Stimulated activated CD8-positive, alpha-beta memory T cell treated with anti-CD3 and anti-CD28 coated beads, Interleukin-7, amount 100 ng/mL, for 4 hours (primary cell): ENCODE measurements at places on chromosomes 5 and 9.

DNA sequence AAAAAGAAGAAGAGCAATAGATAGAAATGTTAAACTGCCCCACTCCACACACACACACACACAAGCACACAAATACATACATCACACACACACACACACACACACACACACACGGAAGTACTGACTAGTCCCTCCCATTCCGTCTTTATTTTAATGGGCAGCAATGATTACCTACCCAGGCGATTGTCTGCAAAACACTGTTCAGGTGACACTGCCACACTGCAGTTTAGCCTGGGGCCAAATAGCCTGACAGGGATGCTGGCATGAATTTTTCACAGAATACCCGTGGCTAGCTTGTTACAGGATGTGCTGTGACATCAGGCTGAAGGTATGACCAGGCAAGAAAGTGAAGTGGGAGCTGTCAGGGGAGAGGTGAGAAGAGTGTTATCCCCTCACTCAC lies 86.9 kb downstream of the FRMD3 start:
- no peak for DNase-seq

- DNase-seq: peak; percentile 62
Measured at GRCh38 chr5:88680253-88681132, 202.5 kb downstream of the MEF2C start.

DNA sequence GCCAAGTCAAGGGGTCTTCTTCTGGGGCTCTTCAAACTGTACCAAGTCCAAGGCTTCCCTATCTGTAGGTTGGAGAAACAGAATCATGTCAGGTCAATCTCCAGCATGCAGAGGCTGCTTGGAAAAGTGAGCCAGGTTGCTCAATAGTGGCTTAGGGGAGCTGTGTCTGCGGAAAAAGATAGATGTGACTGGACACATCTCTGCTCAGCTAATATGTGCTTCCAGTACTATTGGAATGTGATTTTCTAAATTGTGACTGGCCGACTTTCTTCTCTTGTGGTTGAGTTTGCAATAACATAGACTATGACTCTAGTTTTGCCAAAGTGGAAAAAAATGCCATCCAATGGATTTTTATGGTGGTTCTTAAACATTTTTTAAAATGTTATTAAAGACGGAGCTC lies 136.7 kb downstream of the BOD1 start:
- no peak for DNase-seq

DNA sequence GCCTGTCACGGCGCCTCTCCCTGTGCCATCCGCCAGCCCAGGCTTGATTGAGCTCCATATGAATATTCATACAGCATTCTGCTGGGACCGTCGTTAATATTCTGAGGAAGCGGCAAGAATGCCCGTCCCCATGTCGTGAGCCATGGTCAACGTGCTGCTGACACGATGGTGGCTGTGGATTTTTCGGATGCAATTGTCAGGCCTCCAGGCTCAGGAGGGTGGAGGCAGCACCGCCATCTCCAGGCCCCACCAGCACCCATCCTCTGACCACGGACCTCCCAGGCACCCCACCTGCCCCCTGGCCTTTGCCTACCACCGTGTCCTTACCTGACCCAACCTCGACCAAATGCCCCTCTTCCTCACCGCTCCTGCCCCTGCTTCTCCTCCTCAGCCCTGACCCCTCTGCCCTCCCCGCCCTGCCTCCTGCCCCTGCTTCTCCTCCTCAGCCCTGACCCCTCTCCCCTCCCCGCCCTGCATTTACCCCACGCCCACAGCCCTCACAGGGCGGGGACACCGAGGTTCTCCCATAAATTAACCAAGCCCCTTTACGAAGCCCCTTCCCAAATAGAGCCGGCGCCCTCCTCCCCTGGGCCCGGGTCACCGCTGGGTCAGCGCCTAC lies 9.9 kb downstream of the TMEM250 start:
- DNase-seq: no peak

DNA sequence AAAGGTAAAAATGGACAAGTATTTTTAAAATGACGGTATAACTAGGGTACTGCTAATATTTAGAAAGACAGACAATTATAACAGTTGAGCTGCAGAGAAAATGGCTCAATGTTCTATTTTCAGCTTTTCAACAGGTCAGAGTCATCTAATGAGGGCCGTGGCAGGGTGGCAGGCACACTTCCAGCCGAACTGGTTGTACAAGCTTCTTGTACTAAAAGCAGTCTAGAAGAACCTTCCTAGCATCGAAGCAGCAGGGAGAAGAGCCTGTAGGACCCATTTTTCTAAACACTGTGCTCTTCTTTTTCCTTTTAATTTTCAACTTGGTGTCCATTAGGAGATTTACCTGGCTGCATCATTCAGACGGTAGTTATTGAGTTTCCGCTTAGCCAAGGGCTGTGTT lies 85.6 kb downstream of the SLC28A3 start:
- no peak for DNase-seq

DNA sequence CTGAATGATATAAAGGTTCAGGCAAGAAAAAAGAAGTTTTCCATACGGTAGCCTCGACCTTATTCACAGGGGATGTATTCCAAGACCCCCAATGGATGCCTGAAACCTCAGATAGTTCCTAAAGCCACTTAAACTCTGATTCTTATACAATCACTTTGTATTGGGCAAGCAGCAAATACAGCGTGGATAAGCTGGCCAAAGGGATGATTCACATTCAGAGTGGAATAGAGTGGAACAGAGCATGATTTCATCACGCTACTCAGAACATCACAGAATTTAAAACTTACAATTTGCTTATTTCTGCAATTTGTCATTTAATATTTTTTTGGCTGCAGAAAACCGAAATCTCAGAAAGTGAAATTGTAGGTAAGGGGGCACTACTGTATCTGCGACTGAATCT lies 40.5 kb upstream of the CDH18 start:
- no peak for DNase-seq

DNA sequence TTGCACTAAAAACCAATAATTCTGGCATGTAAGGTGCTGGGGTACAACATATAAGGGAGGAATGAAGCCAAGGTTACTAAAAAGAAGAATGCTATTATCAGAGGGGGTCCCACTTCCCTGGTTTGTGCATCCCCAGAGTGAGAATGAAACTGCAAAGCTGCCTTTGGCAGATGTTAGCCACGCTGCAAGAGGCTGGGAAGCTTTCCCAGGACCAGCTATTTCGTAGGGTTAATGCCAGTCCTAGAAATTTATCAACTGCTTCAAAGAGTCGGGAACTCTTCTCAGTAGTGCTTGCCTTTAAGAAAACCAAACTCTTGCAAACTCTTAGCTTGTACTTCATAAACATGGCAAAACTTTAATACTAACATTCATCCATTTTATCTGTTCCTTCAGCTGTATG lies 87.5 kb upstream of the NR5A1 start:
- DNase-seq: no peak

DNA sequence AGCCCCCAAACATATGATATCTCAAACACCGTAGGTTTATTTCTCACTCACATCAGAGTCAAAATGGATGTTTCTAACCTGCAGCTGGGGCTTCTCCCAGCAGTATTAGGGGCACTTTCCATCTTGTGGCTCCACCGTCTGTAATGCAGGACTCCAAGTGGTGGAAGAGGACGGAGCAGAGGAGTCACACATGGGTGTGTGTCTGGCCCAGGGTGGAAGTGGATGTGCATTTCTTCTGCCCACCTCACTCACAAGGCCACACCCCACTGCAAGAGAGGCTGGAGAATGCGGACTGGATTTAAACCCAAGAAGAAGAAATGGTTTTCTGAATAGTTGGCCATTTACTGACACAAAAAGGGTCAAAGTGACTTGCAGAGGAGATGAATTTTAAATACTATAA lies 13.9 kb downstream of the IL7R start:
- no peak for DNase-seq

DNA sequence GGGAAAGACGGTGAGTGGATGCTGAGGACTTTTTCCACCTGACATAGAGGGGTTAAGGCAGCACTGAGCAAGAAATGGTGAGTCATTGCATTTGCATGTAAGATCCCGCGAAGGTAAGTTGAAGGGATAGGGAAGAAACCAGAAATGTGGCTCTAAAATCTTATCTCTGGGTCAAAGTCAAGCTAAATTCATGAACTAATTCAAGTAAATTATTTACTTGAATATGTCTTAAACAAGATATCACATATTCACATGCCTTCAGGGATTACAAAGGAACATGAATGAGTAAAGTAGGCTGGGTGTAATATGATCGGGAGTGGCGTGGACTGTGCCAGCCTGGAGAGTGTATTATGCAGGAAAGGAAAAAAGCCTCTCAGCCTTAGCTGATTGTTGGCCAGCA lies 74.4 kb upstream of the EQTN start:
- no peak for DNase-seq

DNA sequence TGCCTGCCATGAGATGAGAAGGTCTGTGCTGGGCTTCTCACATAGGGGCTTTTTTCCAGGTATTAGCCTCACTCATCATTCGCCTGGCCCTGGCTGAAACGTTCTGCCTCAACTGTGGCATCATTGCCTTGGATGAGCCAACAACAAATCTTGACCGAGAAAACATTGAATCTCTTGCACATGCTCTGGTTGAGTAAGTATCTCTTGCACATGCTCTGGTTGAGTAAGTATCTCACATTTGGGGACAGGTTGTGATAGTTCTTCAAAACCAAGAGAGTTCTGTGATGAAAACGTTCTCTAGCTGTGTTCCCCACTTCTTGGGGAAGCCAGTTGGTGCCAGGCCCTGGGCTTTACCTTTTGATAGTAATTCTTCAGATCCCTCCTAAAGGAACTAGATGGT lies 17.4 kb upstream of the IL13 start:
- DNase-seq: no peak

DNA sequence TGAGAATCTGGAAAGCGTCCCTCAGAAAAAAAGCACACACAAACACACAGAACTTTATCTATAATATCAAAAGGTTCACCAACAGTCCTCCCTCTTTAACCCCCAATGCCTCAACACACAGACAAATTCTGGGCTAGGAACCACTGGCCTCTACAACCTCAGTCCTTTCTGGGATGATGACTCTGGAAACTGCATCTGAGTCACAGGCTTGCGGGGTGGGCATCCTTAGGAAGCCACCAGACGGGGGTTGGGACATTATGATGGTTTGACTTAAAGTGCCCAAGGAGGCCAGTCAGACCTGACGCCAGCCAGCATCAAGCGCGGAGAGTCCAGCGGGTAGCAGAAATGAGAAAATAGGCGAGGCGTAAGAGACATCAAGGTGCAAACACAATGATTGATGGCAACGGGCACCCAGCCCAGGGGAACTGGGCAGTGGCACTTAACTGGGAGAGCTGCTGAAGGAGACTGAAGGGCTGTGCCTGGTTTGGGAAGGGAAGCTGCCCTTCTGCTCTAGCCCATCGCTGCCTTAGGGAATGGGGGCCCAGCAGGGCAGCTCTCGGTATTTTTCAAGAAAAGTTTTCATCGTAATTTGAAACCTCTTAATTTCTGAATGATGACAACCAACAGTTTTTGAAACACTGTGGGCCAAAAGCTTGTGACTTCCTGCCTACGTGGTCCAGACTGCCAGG lies 20.7 kb downstream of the SPRY4 start:
- DNase-seq: no peak

DNA sequence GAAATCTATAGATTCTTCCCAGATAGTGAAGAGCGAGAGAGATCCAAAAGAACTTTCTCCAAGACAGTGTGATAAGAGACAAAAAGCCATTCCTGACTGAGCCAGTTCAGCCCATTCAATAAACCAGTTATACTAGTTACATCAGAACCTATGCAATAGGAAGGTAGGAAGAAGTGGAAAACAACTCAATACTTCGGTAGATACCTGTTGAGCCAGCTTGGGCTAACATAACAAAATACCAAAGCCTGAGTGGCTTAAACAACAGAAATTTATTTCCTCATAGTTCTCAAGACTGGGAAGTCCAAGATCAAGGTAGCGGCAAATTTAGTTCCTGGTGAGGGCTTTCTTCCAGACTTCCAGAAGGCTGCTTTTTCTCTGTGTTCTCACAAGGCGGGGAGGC lies 214.5 kb upstream of the GRAMD2B start:
- DNase-seq: no peak

DNA sequence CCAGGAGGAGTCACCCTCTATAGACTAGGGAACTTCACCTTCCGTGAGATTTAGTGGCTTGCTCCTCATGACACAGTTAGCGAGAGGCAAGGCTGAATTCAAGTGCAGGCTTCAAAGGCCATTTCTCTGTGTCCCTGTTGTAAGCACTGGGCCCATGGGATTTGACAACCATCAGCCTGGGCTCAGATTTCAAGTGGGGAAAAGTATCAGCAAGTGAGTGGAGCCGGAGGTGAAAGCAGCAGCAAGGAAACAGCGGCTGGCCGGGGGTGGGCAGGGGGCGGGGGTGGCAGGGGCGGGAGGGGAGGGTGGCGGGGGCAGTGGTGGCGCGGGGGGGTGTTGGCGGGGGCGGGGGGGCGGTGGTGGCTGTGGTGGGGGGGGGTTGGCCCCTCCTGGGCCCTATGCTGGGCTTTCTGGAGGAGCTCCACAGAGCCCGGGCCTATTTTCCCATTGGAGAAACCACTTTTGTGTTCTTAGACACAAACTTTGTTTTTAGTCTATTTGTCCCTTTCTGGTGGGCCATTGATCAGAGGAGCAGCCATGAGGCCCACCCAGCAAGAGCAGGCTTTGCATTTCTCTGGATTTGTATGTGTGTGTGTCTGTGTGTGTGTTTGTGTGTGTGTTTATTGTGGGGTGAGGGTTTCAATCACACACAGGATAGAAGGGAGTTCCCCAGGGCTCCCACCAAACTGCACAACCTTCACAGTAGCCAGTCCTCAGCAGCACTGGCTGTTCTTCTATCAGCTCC lies 165.4 kb upstream of the RAI14 start:
- DNase-seq: no peak

GRCh38 chr5:135871268-135871915 lies 24.2 kb downstream of the IL9 start:
- no peak for DNase-seq

GRCh38 chr5:43007246-43007910 lies 32.7 kb downstream of the ANXA2R start:
- DNase-seq: peak; percentile 72

- no peak for DNase-seq
Measured at GRCh38 chr5:66585291-66585690, 10.9 kb upstream of the MAST4 start.

- no peak for DNase-seq
Measured at GRCh38 chr5:146112476-146112875, 7.1 kb upstream of the PLAC8L1 start.

DNA sequence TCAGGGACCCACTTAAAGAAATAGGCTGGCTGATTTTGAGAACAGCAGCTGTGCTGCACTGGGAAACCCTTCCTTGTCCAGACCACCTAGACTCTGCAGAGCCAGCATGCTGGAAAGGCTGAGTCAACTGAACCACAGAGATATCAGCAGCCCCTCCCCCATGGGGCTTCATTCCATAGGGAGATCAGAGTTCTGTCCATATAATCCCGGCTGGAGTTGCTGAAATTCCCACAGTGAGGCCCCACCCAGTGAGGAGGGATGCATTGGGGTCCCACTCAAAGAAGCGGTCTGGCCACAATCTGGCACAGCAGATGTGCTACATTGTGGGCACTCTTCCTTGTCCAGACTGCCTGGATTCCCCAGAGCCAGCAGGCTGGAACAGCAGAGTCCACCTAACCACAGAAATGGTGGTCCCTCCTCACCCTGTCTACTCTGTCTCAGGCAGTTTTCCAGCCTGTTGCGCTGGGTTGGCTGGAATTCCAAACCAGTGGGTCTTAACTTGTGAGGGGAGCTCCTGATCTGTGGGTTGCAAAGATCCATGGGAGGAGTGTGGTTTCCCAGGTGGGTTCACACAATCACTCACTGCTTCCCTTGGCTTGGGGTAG lies 127.1 kb downstream of the RNF180 start:
- DNase-seq: no peak

GRCh38 chr5:57219386-57219785 lies 45.5 kb downstream of the GPBP1 start:
- no peak for DNase-seq

GRCh38 chr9:38171926-38172325 lies 102.9 kb upstream of the SHB start:
- no peak for DNase-seq

GRCh38 chr5:124725040-124725434 lies 21.4 kb downstream of the ZNF608 start:
- no peak for DNase-seq
